ENCODE measurements at places on chromosomes 5 and 9.

DNA sequence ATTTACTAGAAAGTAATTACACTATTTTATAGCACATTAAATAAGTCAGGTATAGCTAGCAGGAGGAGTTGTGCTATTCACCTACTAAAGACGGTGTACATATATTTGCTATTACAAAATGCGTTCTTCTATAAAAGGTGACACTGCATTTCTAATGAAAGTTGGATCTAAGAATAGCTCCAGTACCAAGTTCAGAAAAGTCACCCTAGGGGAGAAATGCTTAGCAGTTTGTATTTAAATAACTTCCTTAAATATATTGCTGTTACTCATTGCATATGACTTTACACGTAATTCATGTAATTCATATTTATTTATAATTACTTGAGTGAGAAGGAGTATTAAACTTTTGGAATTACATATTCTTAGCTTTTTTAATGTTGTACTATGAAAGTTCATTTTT lies 7.0 kb upstream of the SUB1 start:
- no peak for DNase-seq

DNA sequence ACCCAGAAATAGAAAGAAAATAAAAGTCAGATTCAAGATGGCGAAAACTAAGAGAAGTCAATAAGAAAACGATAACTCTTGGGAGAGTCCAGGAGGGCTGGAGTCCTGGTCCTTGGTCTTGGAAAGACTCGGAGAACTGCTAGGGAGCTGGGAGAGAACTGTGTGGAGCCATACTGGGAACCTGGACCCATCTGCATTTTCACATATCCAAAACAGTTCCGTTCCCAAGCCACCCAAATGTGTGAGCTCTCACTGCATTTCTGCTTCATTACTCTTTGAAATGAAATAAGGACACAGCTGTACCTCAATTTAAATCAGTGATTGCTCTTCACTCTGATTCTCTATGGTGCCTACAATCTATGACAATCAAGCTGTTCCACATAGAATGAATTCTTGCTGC lies 68.1 kb upstream of the CER1 start:
- DNase-seq: no peak

DNA sequence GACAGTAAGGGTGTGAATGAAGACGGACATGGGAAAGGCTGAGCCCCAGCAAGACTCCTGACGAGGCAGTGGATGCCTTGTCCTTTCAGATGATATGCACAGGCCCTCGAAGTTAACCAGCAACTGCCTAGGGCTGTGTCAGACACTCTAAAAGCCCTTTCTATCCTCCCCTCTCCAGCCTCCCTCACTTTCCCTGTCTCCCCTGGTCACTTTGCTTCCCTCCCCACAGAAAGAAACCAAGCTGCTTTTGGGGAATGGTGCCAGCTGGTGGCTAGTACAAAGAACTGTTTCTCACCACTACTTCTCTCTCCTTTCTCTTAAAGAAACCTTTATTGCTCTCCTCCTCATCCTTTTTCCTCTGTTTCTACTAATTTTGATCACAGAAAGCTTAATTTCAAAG lies 21.4 kb downstream of the LHFPL2 start:
- DNase-seq: no peak

DNA sequence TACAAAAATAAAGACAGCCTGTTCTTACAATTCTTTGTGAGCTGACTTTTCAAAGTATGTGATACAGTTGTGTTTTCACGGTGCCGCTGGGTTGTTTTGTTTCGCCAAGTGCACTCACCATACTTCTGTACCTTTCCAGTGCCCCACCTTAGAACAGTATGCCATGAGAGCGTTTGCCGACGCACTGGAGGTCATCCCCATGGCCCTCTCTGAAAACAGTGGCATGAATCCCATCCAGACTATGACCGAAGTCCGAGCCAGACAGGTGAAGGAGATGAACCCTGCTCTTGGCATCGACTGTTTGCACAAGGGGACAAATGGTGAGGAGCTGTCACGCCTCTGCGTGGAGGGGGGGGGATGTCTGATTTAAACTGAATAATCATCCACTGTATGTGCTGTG lies 12.9 kb downstream of the CCT5 start:
- no peak for DNase-seq

DNA sequence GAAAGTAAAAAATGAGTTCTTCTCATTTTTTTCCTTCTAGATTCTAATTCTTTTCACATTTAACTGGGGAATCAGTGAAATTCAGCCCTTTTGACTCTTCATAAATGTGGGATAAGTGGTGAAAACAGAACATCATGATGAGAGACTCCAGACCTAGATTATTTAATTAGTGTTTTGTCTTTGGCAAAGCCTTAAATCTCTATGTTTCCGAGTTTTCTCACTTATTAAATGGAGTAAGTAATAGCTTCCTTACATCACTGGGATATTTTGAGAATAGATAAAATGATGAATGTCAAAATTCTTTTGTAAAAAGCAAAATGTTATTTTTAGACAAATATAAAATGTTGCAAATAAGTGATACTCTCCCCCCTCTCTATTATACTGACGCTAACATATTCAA lies 468.6 kb upstream of the ARRDC3 start:
- no peak for DNase-seq

DNA sequence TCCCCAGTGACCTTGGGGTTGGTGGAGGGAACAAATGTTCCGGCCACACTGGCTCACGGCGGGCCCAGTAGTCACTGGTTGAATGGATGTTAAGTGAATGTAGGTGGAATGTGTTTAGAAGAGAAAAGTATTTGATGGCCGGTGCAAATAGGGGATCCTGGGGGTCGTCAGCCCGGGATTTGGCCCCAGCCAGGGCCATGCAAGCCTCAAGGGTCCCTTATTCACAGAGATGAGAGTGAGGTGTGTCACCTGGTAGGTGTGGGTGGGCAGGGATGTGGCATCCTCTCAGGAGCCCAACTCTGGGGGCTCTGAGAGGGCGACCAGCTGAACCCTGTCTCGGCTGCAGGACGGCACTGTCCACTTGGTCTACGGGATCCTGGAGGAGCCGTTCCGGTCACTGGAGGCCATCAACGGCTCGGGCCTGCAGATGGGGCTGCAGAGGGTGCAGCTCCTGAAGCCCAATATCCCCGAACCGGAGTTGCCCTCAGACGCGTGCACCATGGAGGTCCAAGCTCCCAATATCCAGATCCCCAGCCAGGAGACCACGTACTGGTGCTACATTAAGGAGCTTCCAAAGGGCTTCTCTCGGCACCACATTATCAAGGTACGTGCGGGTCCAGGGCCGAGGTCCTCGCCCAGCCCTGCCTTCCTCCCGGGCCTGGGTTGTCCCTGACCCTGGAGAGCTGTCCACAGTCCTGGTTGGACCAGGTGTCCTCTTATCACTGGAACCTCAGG lies 5.9 kb downstream of the DBH start:
- no peak for DNase-seq

DNA sequence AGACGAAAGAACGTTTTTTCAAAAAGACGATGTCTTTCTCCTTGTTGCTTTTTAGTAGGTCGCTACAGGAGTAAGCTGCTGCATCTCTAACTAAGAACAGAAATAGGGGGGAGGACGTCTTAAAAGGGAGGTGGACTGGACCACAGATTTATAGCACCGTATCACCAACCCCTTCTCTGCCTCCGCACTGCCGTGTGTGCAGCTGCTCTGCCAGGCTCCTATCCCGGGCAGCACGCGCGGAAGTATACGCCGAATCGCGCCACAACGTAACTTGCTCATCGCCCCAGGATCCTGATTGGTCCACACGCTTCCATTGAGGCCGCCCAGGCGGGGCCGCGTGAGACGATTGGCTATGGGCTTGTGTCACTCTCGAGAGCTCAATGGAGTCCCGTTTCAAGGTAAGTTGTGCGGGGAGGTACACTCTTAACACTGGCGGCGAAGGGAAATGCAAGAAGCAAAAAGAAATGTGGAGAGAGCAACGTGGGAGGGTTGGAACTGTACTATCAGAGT lies at the start of gene ELAVL2:
Gene ELAVL2 (minus strand): TSS at position 121 of the 510 bp plus-strand sequence. CDS start 64,006 bp downstream, outside the sequence.
- peak; percentile 30 for DNase-seq

DNA sequence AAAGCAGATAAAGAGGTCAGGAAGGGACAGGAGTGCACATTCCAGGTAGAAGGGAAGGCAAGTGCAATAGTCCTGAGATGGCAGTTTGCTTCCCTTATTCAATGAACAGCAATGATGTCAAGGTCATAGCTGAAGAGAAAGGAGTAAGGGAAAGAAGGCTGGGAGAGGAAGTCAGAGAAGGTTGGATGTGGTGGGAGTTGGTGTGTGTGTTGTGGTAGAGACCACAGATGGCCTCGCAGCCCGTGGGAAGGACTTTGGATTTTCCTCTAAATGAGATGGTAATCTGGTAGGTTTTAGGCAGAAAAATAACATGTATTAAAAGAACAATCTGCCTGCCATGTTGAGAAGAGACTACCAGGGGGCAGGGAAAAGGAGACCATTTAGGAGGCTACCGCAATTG lies 25.1 kb upstream of the LPAR1 start:
- no peak for DNase-seq

GRCh38 chr5:1231354-1231905 lies 6.2 kb downstream of the SLC6A18 start:
- no peak for DNase-seq

GRCh38 chr5:59042201-59043055 lies 459.6 kb downstream of the RAB3C start:
- no peak for DNase-seq

GRCh38 chr9:112556497-112557442 lies 70.1 kb downstream of the KIAA1958 start:
- DNase-seq: no peak

- no peak for DNase-seq
These were observed 15.3 kb downstream of the STOM start for GRCh38 chr9:121354762-121355161.

GRCh38 chr9:34203992-34204635 lies 25.3 kb downstream of the UBAP1 start:
- no peak for DNase-seq

GRCh38 chr9:21266733-21267484 lies 27.1 kb upstream of the IFNA14 start:
- DNase-seq: no peak

DNA sequence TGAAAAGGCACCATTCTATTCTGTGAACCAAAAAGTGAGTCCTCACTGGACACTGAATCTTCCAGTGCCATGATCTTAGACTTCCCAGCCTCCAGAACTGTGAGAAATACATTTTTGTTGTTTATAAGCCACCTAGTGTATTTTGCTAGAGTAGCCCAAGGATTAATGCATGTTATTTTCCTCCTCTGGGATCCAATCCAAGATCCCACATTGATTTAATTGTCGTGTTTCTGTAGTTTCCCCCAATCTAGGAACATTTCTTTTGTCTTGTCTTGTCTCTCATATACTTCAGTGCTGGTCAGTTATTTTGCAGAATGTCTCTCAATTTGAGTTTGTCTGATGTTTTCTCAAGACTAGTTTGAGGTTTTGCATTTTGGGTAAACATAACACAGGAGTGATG lies 36.4 kb downstream of the GDNF start:
- no peak for DNase-seq

DNA sequence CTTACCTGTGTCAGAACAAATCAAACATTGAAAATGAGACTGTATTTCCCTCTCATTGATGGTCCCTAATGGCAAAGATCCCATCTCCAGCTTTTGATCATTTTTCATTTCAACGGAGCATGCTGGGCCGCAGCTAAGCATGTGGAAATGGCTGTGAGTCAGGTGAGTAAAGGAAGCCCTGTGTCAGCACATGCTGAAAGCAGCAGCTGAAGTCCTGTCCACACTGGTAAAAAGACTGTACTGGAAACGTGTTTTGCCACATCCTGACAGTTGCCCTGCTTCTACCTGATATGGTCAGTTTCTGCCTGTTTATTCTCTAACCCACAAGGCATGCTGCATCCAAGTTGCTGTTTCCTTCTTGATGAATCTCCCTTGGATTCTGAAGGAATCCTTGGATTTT lies 330.1 kb downstream of the EFNA5 start:
- no peak for DNase-seq

GRCh38 chr5:10596886-10597451 lies 33.1 kb downstream of the ANKRD33B start:
- DNase-seq: no peak

- no peak for DNase-seq
These were observed 135.5 kb downstream of the PAX5 start for GRCh38 chr9:36898431-36899020.

- no peak for DNase-seq
These were observed 8.8 kb downstream of the C9orf50 start for GRCh38 chr9:129612123-129612522.

- DNase-seq: no peak
These were observed 107.5 kb downstream of the GALNT10 start for GRCh38 chr5:154298065-154298464.

DNA sequence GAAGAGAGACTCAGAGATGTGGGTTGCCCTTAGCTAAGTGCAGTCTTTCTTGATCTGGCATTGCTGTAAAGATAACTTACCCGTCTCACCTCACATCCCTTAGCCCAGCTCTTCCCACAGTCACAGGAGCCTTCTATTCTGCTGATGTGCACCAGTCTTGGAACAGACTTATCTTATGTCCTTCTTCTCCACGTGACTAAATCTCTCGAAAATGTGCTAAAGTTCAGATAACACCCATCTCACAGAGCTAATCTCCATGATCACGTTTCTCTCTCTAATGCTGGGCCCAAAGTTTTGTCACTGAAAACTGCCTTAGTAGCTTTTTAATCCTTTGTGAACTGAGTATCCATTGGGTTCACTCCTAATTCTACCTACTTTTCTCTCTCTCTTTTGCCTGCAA lies 16.7 kb downstream of the SLC36A1 start:
- DNase-seq: no peak

DNA sequence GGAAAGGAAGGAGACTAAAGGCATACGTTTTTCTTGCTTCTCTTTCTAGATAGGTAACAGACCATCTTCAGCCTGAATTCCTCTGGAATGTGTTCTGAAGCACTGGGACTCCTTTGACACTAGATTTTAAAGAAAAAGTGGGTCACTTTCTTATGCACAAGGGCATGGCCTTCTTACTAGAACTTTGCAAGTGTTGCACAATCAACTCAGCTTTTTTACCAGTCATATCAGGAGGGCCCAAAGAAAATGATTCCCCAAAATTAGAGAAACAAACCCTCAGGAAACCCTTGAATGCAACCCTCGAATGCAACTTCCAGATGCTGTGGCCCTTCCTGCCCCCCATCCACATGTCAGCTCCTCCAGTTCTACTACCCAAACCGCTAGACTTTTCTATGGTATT lies 93.9 kb downstream of the YTHDC2 start:
- no peak for DNase-seq

DNA sequence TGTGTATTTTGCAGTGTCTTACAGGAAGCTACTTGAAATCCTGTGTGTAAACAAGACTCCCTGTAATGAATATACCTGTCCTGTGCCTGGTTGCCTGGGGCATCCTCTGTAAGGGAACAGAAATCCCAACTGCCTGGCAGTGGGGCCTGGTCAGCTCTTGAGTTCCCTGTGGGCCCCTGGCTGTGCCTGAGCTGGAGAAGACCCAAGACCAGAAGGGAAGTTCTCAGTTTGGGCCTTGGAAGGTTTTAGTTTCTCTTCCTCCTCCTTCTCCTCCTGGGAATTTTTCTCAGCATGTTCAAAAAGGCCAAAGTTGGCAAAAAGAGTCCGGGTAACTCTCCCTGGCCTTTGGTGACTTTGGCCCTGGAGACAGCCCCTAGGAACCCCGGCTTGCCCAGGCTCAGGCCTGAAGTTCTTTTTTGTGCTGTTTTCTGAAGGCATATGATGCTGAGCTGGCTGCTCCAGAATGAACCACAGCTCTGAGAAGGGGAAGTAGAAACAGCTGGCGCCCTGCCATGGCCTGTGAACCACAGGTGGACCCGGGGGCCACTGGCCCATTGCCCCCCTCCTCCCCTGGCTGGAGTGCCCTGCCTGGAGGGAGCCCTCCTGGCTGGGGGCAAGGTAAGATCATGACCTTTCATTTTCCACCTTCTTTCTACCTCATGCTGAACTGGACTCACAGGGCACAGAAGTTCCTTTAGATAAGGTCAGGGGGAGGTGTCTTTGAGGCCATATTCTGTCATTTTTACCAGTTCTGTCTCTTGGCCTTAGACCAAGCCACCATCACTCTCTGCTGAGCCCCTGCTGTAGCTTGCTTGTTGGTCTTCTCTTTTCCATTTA lies 5.8 kb downstream of the TMEM268 start:
- no peak for DNase-seq

All from stimulated activated naive CD4-positive, alpha-beta T cell treated with Interleukin-2 at 50 U/mL for 16 hours (primary cell).